ENCODE measurements at places on chromosomes 5 and 9. TPM values are rescaled to one million over a fixed set of nuclear protein-coding genes. Genes with fewer than 3 reads are reported as not detected.

DNA sequence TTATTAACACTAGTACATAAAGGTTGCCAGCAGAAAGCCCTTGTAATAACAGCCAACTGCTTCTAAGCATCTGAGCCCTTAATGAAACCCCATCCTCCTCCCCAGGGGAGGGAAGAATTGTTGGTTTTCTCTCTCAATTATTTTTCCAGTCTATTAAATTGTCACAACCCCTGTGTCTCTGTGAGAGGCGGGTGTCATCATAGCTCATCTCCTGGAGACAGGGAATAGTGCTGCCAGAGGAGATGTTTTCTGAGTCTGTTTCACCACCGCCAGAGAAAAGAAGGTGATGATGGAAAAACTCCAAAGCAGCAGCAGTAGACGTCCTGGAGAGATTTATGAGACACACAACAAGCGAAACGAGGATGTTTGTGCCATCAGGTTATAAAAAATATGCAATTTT is 271.1 kb upstream of the NMUR2 start:
- no peak for DNase-seq

- no peak for DNase-seq
These were observed 38.6 kb downstream of the NR4A3 start for GRCh38 chr9:99860266-99860665.

BNC2 gene
- 100.0 TPM for total RNA-seq

TLR4 gene
- total RNA-seq, result 19.8 TPM

DNA sequence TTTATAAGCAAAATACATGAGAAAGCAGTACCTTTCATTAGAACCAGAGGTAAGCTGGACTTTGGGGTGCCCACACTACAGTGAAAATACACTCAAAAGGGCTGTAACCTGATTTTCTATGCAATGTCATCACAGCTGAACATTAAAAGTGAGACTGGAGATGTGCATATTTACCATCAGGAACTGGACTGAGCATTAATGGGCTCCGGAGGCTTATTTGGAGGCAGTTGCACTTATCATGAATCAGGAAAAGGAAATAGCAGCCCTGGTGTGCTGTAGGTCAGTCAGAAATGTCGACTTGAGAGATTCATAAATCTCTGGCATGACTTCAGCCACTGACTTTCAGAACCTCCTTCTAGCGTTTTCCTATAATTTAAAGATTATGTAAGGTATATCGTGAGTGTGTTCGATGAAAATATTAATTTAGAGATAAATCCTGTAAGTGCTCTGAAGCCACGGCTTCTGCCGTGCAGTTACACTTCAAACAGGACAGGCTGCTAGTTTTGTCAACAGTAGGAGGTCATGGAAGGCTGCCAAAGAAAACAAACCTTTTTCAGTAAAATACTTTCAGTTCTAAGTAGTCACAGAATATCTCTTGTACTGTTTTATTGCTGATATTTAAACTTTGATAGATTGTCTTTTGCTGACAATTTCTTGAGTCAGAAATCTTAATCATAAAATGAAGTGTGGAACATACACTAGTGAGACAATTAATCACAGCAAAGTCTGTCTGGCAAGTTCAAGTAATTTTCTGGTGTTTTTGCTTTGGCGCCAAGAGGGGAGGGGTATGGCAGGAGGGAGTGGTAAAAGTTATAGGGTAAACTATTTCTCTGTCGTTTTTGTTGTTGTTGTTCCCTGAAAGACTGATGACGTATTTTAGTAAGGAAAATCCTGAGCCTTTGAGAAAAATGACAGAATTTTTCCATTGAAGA is 939.7 kb downstream of the NR2F1-AS1 start:
- no peak for DNase-seq

DNA sequence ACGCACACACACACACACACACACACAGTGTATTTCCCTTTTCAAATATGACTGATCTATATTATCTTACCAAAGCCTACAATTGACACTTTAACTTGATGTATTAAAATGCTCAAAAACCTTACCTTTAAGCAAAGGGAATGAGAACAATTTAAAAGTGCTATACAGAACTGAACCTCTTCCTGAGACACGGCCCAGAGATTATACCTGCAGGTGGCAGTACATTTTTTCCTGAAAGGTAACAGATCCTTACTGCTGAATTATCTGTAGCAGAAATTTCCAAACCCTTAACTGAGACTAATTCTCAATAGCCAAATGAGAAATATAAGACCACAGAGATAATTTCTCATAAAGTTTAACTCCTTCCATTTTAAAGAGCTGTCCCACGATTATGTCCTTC is 91.1 kb downstream of the MYO10 start:
- DNase-seq, result no peak

All from left cardiac atrium (tissue), 4 donors.